ENCODE measurements at places on chromosomes 3 and 15.

DNA sequence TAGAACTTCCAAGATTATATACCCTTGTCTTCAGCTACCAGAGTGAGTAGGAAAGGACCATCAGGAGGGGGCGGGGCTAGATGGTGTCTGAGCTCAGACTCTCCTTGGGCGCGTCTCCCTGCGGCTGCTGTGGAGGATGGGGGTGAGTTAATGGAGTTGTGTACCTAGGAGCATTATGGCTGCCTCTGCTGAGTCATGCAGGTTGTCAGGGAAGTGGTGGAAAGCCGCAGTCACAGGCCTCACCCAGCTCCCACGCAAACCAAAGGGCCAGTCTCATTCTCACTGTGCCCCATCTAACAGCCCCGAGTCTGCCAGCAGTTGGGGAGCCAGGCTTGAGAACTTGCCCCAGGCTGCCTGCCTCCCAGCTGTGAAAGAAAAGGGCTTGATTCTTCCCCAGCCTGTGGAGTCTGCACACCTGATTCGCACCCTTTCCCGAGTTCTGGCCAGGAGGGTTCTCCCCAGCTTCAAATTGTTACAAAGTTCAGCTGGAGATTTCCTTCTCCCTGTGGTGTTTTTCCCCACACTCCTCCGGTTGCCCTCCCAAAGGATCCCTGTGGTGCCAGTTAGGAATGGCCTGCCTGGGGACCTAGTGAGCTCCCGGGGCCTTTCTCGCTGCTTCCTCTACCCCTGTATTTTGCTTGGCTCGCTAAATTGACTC is 143.3 kb downstream of the HCN4 start:
- peak; percentile 7 for DNase-seq

- no peak for DNase-seq
Observed at GRCh38 chr3:182413061-182413460, 380.2 kb upstream of the ATP11B start.

GRCh38 chr3:103786296-103786695 is 1351.5 kb downstream of the ZPLD1 start:
- DNase-seq, result no peak

GRCh38 chr15:77497110-77497737 is 76.5 kb downstream of the HMG20A start:
- DNase-seq, result no peak

DNA sequence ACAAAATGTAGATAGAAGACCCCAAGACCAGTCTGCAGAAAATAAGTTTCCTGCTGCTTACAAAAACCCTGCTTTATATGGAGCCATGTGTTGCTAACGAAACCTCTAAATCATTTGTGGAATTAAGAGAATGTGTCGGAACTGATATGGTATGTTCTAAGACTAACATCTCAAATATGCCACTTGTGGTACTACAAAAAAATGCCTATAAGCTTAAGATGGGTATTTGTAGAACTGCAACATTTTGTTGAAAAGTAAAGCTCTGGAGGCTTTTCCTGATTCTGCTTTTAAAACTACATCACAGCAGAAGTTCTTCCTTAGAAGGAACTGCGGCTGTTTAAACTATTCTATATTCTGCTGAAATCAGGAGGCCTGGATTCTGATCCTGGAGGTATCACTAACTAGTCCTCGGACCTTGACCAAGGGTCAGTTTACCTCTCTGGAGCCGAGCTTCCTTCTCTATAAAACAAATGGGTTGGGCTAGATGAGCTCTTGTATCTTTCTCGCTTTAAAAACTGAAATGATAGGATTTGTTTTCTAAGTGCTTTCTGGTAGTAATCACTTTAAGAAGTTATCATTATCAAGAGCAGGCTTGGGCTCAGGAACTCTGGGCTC is 74.9 kb downstream of the RAD18 start:
- no peak for DNase-seq
